ENCODE measurements at places on chromosomes 12 and 14.

- DNase-seq: no peak
Observed at GRCh38 chr12:41661141-41661765, 473.1 kb downstream of the PDZRN4 start.

DNA sequence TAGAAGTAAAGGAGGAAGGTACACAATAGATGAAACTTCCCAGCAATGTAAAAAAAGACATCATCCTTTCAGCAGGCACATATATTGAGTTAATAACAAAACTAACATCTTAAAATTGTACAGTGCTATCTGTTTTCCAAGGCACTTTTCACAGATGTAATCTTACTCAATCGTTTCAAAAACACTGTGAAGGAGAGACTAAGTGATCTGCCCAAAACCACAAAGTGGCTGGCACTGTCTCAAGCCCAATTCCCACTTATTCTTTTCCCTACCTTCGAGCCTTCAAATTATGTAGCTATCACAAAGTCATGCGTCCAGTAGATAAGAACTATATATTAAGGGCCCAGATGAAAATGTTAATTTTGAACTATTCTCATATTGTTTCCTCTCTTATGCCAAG is 193.6 kb upstream of the RASSF8 start:
- no peak for DNase-seq

GRCh38 chr14:54633076-54633475 is 66.1 kb downstream of the SAMD4A start:
- DNase-seq: no peak

- DNase-seq: no peak
Observed at GRCh38 chr12:93178154-93178878, 199.4 kb upstream of the NUDT4 start.

GRCh38 chr12:110371408-110372055 is 32.0 kb downstream of the ANAPC7 start:
- no peak for DNase-seq

- no peak for DNase-seq
Observed at GRCh38 chr14:34693228-34693939, 21.0 kb downstream of the CFL2 start.

DNA sequence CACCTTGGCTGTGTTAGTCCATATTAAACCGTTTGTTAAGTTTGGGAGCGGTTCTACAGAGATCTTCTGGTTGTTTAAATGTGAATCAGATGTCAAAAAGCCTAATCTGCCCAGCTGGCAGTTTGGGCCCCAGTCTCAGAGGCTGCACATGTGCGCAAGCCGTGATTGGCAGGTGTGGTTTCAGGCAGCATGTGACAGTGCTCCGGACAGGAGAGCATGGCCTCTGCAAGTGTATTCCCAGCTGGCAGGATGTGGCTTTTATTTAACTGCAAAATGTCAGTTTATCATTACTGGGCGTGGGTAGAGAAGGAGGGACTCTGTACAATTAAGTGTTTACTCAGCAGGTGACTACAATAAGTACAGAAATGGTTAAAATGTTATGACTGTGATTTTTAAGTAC is 77.5 kb downstream of the PELI2 start:
- no peak for DNase-seq

- DNase-seq: no peak
Observed at GRCh38 chr12:3168223-3169221, 91.3 kb downstream of the TSPAN9 start.
